Sigmoid colon (tissue), 7 donors: ENCODE measurements at places on chromosomes 16 and 17. TPM values are rescaled to one million over a fixed set of nuclear protein-coding genes. Genes with fewer than 3 reads are reported as not detected.

CD300H gene
- not detected for total RNA-seq

SDR42E2 gene
- total RNA-seq, result not detected

TEX14 gene
- 0.14 TPM for total RNA-seq

HLF gene
- 52.3 TPM for total RNA-seq

ZNF750 gene
- not detected for total RNA-seq
